Hematopoietic multipotent progenitor cell (in vitro differentiated cells): ENCODE measurements at places on chromosomes 4 and X. TPM values are rescaled to one million over a fixed set of nuclear protein-coding genes. Genes with fewer than 3 reads are reported as not detected.

- DNase-seq = no peak
Observed at GRCh38 chrX:106949366-106949765, 29.2 kb downstream of the CLDN2 start.

- no peak for DNase-seq
Observed at GRCh38 chr4:183255487-183255886, 64.6 kb downstream of the CLDN22 start.

- peak; percentile 40 for DNase-seq
Observed at GRCh38 chr4:113682730-113683537, 78.6 kb downstream of the CAMK2D start.

DNA sequence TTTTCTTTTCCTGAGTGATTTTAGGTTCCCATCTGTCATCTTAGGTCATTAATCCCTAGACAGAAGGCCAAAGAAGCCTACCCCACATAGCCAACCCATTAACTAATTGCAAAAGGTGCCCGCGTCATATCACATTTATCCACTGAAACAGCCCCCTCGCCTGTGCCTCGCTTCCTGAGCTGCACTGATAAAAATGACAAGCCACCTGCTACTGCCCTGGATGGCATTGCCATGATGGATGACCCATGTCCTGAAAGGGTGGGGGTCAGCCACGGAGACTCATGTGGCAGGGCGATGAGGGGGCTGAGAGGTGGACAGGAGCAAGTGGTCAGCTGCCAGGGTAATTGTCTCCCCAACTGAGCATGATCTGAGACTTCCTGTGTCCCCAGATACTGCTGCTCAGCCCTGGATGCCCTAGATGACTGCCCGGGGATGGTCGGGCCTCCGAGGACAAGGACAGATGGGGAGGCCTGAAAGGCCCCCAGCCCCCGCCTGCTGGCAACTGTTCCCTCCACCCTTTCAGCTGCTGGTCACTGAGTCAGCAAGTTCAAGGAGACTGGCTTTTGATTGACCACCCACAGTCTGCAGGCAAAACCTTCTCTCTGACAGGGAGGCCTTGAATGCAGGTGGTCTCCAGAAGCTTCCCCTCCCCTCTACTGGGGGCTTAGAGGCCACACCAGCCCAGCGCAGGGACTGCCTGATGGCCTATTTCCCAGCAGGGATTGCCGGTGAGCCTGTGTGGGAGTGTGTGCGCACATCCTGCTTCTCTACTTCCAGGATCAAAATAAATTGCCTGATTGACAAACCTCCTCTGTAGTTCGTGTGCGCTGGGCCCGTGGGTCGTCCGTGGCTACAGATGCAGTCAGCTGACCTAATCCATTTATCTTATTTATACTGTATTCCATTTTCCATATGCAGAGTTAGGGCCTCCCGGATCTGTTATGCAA, 496.3 kb downstream of the BCOR start:
- DNase-seq = no peak

The PGAM4 gene
- total RNA-seq = not detected

The SPANXN4 gene
- total RNA-seq = not detected

The DCHS2 gene
- total RNA-seq = under 0.01 TPM
